B cell (primary cell): ENCODE measurements at places on chromosomes 12 and 14. TPM values are rescaled to one million over a fixed set of nuclear protein-coding genes. Genes with fewer than 3 reads are reported as not detected.

MDGA2 gene
- not detected in 2 replicates for polyA plus RNA-seq

CRADD gene
- polyA plus RNA-seq: 4.0 and 5.8 TPM in 2 replicates

EPYC gene
- polyA plus RNA-seq: not detected in 2 replicates

SLC41A2 gene
- 0.43 and 0.51 TPM in 2 replicates for polyA plus RNA-seq

KRT75 gene
- not detected in 2 replicates for polyA plus RNA-seq

HOTAIR gene
- polyA plus RNA-seq: not detected in 2 replicates

PPM1H gene
- polyA plus RNA-seq: 0.01 and 0.03 TPM in 2 replicates

OR4N2 gene
- polyA plus RNA-seq: not detected in 2 replicates

KRT72 gene
- 0.04 and 0.49 TPM in 2 replicates for polyA plus RNA-seq

KCNA1 gene
- polyA plus RNA-seq: 0.01 TPM in 1 of 2 replicates, not detected in the other

TRIM9 gene
- 0.12 and 0.24 TPM in 2 replicates for polyA plus RNA-seq

CNIH1 gene
- polyA plus RNA-seq: 37.9 and 66.4 TPM in 2 replicates

OTUB2 gene
- polyA plus RNA-seq: 0.04 TPM in 1 of 2 replicates, not detected in the other

SERPINA6 gene
- polyA plus RNA-seq: not detected in 2 replicates
